ENCODE measurements at places on chromosomes 2 and 18. TPM values are rescaled to one million over a fixed set of nuclear protein-coding genes. Genes with fewer than 3 reads are reported as not detected.

- DNase-seq = no peak
These were observed 27.1 kb downstream of the CREG2 start for GRCh38 chr2:101360232-101360631.

GRCh38 chr2:54419855-54420523 is 36.1 kb upstream of the SPTBN1 start:
- no peak for DNase-seq

Gene SCYGR4
- not detected for total RNA-seq

GRCh38 chr18:75810961-75811551 is 383.6 kb upstream of the SMIM21 start:
- no peak for DNase-seq

Gene RPIA
- 2.9 TPM for total RNA-seq

Data from right lobe of liver (tissue), 6 donors.